ENCODE measurements at places on chromosomes 16 and 17. TPM values are rescaled to one million over a fixed set of nuclear protein-coding genes. Genes with fewer than 3 reads are reported as not detected.

ATP2C2 gene
- not detected for total RNA-seq

CIAO2B gene
- total RNA-seq: 151 TPM

ALOXE3 gene
- under 0.01 TPM for total RNA-seq

TBC1D28 gene
- total RNA-seq: not detected

IL34 gene
- total RNA-seq: 1.4 TPM
